ENCODE measurements at places on chromosomes 1 and 21.

- no peak for DNase-seq
Measured at GRCh38 chr1:104072915-104073371, 323.2 kb downstream of the AMY1C start.

GRCh38 chr1:1539310-1540089 lies 924 bp downstream of the TMEM240 start:
- no peak for DNase-seq

DNA sequence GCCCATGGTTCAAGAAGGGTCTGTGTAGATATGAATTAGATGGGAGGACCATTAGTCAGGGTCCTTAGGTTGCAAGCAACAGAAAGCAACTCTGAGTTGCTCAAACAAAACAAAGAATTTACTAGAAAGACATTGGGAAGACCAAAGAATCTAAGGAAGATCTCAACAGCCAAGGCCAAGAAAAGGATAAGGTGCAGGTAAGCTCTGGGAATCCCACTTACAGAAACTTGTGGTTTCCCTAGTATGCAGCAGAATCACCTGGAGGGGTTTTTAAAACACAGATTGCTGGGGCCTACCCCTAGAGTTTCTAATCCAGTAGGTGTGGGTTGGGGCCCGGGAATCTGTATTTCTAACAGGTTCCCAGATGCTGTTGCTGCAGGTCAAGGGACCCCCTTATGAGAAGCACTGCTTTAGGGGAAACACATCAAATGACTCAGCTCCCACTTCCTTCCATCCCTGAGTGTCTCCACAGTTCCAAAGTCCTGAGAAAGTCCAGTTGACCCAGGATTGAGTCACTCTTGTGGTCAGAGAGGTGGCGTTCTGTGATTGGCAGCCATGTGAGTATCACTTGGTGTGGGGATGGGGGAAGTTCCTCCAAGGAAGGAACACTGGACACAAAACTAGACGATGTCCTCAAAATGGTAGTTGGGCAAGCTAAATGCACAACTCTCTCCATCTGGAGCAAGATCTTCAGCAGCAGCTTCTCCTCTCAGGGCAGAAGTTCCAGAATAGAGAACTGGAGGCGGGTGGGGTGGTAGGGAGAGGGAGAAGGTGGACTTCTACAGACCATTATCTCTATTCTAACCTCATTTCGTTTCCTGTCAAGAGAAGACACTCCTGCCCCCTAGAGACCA lies 24.2 kb upstream of the EYA3 start:
- no peak for DNase-seq

DNA sequence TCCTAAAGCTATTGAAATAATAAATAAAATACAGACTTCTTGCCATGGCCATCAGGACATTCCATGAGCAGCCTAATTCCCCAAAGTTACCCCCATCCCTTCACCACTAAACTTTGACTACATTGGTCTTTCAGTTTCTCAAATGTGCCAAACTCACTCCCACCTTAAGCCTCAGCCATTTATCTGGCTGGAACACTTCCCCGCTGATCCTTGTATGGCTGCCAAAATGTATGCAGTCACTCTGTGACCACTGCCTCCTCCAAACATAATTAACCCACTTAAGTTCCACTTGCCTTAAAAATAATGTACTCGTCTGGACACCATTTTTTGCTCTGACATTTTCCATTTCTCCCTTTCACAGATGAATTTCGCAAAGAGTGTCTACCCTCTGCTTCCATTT lies 407.4 kb downstream of the NTNG1 start:
- DNase-seq, result no peak

- no peak for DNase-seq
Measured at GRCh38 chr1:100959502-100960060, 63.7 kb downstream of the SLC30A7 start.

GRCh38 chr1:168246506-168246905 lies 20.7 kb downstream of the SFT2D2 start:
- DNase-seq, result no peak

DNA sequence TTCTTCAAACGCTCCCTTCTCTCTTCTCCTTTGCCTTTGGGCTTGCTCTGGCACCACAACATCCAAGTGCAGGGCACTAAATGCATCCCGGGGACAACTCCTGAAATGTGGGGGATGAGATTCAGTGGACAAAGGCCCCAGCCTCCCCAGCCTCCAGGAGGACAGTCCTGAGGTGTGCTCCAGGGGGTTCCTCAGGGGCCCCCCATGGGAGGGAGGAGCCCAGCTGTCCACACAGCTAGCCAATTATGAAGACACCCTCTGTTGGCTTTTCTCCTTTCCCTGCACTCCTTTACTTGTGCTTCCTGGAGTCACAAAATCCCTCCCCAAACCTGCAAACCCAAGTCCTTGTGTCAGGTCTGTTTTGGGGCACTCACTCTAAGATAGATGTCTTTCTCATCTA lies 735.4 kb downstream of the PTPRU start:
- no peak for DNase-seq

DNA sequence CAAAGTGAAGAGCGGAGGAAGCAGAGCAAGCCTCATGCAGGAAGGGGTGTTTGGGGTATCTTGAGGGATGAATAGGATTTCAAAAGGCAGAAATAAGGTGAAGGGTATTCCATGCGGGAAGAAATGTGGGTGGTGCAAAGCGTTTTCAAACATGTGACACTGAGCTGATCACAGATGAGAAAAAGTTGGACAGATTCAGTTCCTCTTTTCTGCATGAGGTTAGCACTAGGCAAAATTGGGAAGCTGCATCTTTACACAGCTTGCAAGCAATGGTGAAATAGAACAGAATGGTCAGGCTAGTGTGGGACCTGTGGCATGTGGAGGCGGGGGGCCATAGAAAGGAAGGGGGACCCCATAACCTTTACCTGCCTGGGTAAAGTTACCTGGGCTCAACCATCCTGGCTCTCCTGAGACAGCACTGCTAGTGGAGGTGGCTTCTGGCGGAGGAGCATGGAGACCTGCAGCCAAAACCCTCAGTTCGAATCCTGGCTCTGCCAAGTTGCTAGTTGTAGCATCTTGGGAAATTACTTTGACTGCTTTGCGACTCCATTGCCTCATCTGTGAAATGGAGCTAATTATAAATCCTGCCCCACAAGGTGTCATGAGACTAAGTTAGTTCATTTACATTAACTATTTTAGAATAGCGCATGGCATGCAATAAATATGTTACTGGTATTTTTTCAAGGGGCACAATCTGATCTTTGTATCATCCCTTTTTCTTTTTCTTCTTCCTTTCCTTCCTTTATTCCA lies 16.4 kb downstream of the KCNA10 start:
- DNase-seq, result no peak

DNA sequence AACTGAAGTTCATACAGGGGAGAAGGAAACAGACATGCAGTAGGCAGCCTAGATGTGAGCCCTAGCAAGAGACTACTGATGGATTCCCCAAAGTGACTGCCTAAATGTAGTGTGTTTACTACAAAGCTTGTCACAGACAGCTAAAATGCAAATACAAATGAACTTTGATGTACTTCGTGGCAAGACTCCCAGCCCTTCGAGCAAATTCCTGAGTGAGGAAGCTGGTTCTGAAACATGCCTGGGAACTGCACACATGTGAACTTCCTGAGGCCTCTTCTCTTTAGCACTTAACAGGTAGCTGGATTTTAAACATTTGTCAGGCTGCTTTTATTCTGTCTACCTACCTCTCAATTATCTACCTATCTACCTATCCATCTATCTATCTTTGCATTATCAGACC lies 6.7 kb upstream of the IRF2BP2 start:
- no peak for DNase-seq

DNA sequence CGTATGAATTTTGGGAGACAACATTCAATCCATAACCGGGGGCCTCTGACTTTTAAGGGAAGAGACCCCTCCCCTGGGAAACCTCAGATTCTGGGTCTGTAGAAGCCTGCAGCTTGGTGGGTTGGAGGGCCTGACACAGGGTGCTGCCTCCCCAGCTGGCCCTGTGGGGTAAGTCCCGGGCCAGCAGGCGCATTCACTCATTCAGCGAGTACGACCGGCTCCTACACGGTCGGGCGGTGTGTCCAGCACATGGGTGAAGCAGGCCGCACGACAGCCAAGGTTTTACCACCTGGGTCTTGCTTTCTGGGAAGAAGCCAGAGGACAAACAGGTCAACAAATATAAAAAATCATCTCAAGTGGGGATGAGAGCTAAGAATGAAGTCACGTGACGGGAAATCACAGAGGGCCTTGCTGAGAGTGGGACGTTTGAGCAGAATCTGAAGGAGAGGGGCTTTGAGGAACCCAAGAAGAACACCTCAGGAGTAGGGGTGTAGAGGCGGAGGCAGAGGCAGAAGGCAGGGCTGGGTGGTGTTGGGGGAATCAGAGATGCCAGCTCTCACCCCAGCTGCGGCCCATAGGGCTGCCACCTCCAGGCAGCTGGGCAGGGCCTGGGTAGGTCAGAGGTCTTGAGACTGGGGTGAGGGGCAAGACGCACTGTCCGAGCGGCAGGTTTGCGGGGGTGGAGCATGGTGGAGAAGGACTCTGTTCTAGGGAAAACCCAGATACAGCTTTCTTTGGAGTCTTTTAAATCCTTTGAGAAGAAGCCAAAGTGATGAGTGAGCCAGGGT lies 333.3 kb upstream of the VAMP3 start:
- no peak for DNase-seq

DNA sequence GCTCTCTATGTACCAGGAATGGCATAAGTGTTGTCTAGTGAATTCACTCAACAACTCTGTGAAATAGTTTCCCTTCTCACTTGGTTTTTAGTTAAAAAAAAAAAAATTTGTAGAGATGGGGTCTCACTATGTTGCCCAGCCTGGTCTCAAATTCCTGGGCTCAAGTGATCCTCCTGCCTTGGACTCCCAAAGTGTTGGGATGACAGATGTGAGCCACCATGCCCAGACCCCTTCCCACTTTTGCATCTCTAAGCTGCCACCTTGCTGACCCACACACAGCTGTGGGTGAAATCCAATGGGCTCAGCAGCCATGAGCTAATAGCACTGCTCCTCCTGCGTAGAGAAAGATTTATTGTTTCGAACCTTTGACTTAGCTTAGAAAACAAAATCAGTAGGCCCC lies 33.5 kb downstream of the NEK2 start:
- DNase-seq, result no peak

DNA sequence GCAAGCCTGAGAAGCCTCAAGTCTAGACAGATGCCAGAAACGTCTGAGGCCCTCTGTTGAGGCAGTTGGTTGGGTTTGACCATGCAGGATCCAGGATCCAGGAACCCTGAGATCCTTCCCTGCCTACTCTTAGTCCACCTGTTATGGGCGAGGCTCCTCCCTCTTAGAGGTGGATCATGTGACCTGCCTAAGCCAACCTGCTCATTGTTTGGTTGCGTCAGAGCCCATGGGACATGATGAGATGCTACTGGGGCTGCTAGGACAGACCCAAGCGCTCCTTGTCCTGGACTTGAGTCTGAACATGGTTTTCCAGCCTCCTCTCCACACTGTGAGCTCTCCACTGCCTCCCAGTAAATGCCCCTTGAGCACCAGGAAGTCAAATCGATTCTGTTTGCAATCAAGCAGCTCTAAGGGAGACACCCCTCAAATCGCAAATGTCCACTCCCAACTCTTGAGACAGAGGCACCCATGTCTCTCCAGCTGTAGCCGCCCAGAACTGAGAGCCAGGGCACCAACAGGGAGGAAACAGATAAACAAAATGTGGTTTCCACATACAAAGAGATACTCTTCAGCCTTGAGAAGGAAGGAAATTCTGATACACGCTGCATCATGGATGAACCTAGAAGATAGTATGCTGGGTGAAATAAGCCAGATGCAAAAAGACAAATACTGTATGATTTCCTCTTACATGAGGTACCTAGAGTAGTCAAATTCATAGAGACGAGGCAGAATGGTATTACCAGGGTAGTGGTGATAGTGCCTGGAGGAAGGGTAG lies 31.7 kb upstream of the WNT4 start:
- DNase-seq, result no peak

DNA sequence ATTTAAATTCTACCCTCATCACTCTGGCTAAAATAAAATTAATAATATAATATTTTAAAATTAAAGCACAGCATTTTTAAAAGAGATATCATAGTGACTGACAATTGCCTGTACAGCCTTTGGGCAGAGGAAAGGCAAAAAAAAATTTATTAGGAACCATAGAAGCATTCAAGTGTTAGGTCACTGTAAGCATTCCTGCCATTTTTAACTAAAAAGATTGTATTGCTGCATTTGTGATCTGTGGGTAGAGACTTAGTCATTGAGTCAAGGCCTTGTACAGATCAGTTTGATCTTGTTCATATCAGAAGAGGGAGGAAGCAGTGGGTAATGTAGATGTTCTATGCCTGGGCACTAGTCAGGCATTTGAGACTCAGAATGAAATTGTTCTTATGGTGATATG lies 109.9 kb downstream of the LYPLAL1 start:
- DNase-seq, result no peak

DNA sequence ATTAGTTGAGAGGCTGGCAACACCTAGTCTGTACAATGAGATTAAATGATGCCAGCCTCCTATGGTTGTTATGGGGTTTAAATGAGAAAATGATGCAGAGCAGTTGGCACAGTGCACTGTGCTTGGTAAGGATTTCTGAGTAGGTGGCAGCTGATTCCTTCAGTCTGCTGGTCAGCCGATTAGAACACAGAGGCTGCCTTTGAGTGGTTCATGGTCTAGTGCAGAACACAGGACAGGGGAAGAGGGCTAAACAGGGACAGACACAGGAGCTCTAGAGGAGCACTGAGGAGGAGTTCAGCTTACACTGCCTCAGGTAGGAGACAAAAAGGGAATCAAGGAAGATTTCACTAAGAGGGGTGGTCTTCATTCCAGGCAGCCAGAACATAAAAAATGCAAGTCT lies 1.4 kb downstream of the TIE1 start:
- no peak for DNase-seq

DNA sequence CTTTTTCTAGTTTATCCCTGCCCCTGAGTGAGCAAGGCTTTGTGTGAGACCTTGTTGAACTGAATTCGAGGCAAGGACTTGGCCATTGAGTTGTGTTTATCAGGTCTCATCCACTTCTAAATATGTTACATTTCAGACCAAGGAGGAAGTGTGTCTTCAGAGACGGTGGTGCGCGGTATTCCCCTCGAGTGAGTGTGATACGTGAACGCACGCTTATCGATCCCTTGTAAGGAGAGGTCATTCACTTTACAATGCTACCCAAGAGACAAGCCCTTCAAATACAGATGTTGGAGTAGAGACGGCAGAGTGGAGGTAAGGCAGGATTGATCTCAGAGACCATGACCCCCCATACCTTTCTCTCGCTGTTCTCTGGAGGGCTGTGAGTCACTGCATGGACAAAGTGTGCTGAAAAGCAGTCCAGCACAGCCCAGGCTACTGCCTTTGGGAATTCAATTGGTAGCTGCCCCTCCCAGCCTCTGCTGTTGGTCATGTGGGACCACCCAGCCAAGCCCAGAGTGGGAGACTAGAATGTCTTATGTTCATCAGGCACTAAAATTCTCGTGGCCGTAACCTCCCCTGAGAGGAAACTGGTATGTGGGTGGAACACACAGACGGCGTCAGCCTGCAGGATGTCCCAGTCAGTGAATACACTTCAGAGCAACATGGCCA lies 16.3 kb upstream of the MTARC1 start:
- DNase-seq, result no peak

DNA sequence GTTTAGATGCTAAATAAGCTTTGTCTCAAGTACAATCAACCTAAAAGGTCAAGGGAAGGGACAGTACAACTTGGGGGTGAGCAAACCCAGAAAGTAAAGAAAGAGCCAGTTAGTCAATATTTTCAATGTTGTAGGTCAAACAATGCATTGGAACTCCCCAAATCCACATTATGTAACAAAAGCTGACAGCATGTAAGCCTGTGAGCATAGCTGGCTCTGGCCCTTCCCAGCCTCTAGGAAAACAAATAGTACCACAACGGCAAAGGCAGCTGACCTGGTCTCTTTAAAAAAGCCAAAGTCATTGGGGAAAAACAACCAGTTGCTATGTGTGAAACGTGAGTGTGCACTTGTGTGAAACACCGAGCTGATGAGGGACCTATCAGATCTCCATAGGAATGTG lies 3.4 kb downstream of the CBR1 start:
- no peak for DNase-seq

- no peak for DNase-seq
Measured at GRCh38 chr1:100430325-100430756, 78.0 kb downstream of the CDC14A start.

All from NCI-H1417 treated with DMSO at 0.1 percent for 48 hours (cell line).